ENCODE measurements at places on chromosomes 7 and 10.

- no peak for DNase-seq
Observed at GRCh38 chr10:77180104-77180503, 457.5 kb downstream of the KCNMA1 start.

- DNase-seq, result no peak
Observed at GRCh38 chr7:152511736-152512135, 75.9 kb upstream of the KMT2C start.

DNA sequence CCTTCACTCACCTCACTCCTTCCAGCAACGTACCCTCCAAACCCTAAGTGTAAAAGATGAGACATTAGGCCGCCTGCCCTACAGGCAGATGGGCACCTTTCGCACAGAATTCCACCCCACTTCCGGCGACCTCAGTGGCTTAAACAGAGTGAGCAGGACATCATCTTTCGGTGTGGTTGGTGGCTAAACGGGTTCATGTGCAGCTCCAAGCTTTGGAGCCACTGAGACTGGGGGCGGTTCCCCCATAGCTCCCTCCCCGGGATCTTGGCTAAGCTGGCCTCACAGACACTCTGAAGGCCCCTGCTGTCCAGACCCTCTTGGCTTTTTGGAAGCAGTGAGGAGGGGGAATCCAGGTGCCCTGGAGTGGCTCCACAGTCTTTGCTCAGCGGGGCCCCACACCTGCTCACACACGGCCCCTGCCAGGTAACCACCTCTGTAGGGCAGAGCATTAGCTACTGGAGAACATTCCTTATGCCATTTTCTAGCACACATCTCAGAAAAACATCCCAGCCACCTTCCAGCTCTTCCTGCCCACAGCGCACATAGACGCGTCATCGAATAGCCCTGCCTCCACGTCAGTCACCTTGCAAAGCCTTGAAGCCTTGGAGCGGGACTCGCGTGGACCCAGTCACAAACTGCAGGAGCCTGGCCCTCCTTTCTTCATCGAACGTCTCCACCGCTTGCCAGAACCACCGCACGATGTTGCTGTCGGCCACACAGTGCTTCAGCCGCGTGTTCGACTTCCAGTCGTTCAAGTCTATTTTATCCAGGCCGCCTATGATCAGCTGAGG lies 108.8 kb downstream of the SMURF1 start:
- DNase-seq, result no peak

GRCh38 chr10:47438857-47439474 lies 44.9 kb downstream of the ANXA8 start:
- DNase-seq, result no peak

DNA sequence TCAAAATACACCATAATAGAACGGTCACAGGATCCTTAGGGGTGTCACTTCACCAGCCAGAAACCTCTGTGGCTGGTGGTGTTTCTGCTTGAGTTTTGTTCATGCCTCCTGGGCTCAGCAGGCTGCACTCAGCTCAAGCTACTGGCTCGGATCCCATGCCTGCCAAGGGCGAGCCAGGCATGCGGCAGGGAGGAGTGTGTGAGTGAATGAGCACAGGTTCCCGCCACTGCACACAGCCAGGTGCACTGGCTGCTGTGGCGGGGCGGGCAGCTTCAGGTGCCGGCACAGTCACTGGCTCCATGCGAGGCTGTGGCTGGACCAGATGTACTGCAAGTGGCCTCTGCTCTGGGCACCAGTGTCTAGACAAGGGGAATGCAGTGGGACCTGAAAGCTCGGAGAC lies 29.5 kb downstream of the CLDN12 start:
- no peak for DNase-seq

DNA sequence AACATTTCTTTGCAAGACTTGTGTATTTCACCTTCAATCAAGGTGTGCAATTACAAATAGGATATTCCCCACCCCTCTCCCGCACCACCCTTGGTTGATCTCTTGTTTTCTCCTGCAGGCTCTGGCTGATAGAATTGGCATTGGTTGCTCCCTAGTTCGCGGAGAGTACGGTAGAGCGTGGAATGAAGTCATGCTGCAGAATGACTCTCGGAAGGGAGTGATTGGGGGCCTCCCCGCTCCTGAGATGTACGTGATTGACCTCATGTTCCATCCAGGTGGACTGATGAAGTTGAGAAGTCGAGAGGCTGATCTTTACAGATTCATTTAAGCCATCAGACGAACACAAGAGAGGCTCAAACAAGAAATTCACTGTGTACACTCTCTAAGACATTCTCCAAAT lies 58.2 kb upstream of the MSRB2 start:
- no peak for DNase-seq

DNA sequence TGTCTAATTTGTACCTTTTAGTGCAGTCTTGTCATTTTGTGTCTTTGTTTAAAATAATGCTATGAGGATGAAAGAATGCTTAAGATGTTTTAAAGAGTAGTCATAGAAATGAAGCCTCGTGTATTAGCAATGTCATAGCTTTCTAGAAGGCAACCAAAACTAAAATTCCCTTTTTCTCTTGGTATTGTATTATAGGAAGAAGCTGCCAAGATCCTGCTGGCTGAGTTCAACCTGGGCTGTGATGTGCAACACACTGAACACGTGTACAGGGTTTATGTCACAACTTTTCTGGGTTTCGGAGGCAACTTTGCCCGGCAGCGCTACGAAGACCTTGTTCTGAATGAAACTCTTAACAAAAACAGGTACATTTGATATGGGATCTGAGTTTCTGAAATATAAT lies 36.2 kb downstream of the COX15 start:
- DNase-seq, result no peak

GRCh38 chr7:74215921-74216320 lies 6.1 kb downstream of the LAT2 start:
- no peak for DNase-seq

DNA sequence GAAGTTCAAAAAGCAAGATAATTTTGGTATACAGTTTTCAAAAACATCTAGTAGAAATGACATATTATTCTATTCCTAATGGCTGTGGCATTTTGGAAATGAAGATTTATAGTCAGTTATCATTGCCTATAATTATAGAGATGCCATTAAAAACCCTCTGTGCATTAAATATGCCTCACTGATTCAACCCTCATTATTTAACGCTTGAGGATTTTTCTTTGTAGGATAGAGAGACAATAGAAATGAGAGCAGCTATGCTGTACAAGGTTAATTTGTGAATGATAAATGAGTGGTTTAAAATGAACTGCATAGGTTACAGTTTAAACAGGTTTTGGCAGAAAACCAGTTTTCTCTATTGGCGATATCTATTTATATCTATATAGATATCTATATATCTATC lies 32.2 kb upstream of the SEMA3A start:
- DNase-seq, result no peak

GRCh38 chr10:7107285-7107684 lies 303.5 kb downstream of the SFMBT2 start:
- no peak for DNase-seq

DNA sequence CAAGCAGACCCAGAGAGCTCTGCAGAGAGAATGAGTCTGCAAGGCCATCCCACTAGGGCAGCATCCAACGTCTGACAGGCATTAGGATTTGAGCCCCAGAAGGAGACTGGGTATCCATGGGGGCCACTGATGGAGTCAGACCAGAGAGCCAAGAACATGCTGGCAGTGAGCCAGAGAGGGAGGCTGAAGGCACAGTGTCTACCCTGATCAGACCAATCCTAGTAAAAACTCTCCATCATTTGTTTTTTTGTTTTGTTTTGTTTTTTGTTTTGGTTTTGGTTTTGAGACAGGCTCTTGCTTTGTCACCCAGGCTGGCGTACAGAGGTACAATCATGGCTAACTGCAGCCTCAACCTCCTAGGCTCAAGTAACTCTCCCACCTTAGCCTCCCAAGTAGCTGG lies 133.1 kb upstream of the LYZL2 start:
- no peak for DNase-seq

- no peak for DNase-seq
Observed at GRCh38 chr10:82211346-82211745, 336.4 kb downstream of the NRG3 start.

GRCh38 chr10:127280446-127280845 lies 84.1 kb upstream of the INSYN2A start:
- DNase-seq, result no peak

GRCh38 chr7:131161103-131161502 lies 166.6 kb upstream of the MKLN1 start:
- no peak for DNase-seq

- no peak for DNase-seq
Observed at GRCh38 chr7:41508755-41509154, 194.1 kb downstream of the INHBA start.

DNA sequence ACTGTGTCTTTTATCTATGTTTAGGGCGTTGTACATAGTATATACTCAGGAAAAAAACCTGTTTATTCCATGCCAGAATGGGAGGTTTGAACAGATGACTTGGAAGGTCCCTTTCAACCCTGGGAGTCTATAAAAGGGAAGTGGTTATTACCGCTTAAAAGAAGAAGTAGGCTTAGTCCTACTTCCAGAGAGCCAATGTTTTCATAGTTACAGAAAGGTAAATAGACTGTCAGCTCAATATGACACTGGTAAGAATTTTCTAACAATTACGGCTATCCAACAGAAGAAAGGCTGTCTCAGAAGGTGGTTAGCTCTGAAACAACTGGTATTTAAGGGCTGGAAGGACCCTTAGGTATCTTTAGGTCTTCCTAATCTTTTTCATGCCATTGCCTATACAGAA lies 1.1 kb upstream of the TFAM start:
- peak; percentile 22 for DNase-seq

GRCh38 chr10:92891885-92892690 lies 43.8 kb downstream of the EXOC6 start:
- no peak for DNase-seq

GRCh38 chr10:73117976-73118743 lies 7.9 kb downstream of the NUDT13 start:
- no peak for DNase-seq

GRCh38 chr10:8137272-8137681 lies 82.8 kb downstream of the GATA3 start:
- peak; percentile 62 for DNase-seq

DNA sequence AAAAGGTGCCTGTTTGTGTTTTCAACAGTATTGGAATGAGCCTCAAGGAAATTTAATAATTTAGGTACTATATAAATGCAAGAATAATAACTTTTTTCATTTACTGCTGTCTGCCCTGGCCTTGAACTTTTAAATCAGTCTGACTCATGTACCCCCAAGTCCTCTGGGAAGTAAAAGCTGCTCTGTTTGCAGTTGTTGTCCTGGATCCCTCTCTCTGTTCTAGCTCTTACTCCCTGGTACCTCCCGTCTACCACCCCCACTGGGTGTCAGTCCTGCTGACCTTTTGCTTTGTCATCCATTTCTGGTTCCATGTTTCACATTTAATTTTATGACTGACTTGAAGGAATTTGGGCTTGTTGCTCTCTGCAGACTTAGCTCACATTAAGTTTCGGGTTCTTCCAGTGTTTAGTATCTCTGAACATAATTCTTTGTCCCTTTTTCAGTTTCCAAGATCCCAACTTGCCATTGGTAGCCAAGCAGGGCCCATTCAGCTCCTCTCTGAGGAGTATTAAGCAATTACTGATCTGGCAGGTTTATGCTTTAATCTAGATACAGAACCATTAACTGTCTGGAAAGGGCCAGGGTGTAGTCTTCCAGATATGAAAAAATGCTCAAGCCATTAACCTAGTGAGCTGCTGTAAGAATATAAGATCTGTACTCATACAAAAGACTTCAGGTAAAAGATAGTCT lies 208.7 kb upstream of the FAM3C start:
- no peak for DNase-seq

DNA sequence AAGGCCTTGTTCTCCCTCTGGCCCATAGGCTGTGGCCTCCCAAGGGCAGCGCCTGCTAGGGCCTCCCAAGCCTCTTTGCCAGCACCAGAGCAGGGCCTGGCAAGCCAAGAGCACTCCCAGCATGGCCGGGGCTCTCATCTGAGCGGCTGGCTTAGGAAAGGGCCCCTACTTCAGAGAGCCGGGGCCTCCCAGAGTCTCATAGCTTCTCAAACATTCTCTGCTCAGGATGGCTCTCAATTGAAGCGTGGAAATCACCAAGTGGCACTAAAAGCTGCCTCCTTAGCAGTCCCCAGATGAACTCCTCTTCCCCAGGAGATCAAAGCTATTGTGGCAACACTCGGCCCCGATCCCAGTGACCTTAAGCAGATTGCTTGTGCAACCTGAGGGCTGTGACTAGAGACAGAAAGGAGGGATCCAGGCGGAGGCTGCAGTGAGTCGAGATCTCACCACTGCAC lies 69.4 kb downstream of the FAM53B start:
- DNase-seq, result no peak

DNA sequence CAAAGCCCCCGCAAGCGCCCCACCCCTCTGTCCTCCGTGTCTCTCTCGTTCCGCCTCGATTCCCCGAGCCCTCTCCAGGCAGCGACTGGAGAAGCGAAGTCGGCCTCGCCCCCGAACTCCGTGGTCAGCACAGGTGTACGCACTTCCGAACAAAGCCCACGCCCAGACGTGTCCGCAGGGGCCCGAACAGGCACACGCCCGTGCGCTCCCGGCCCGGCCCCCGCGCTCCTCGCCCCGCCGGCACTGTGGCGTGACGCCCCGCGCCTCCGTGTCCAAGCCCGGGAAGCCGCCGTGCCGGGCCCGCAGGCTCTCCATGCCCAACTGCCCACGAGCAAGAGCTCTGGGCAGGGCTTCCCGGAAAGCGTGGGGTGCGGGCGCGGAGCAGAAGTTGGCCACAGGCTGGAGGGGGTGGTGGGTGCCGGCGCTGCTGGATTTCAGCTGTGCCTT lies 662 bp downstream of the NRCAM start:
- DNase-seq, result no peak

Measured in CD4-positive, alpha-beta T cell treated with Interleukin-15 for 4 hours (primary cell).